CD4-positive, alpha-beta T cell treated with Interleukin-15 for 4 hours (primary cell): ENCODE measurements at places on chromosomes 16 and 17.
A peak's percentile ranks its signal among the peaks of the same experiment; 100 is the strongest.

DNA sequence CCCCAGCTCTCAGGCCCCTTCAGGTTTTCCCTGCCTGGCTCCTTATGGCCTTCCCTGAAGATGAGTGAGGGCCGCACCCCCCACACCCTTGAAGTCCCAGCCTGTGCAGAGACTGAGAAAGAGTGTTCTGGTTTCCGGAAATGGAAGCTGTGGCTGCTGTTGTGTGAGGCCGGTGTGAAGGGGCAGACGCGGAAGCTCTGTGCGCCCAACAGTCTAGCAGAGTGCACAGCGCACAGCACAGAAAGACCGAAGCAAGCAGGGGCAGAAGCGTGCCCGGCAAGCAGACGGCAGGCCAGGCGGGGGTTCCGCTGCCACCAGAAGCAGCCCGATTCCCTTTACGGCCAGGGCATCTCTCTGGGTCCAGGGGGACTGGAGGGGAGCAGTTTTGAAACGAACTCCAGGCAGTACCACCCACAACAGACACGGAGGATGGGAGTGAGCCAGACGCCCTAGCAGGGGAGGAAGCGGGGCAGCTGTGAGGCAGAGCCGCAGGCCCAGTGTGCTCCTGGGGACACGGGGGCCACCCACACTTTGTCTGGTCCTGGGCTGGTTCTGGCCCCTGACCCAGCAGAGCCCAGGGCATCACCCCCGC lies 16.7 kb downstream of the TPSG1 start:
- DNase-seq: peak; percentile 3

- DNase-seq: no peak
Observed at GRCh38 chr16:72969146-72969545, 78.8 kb downstream of the ZFHX3 start.

GRCh38 chr17:7710301-7710700 lies 5.3 kb downstream of the EFNB3 start:
- DNase-seq: no peak

DNA sequence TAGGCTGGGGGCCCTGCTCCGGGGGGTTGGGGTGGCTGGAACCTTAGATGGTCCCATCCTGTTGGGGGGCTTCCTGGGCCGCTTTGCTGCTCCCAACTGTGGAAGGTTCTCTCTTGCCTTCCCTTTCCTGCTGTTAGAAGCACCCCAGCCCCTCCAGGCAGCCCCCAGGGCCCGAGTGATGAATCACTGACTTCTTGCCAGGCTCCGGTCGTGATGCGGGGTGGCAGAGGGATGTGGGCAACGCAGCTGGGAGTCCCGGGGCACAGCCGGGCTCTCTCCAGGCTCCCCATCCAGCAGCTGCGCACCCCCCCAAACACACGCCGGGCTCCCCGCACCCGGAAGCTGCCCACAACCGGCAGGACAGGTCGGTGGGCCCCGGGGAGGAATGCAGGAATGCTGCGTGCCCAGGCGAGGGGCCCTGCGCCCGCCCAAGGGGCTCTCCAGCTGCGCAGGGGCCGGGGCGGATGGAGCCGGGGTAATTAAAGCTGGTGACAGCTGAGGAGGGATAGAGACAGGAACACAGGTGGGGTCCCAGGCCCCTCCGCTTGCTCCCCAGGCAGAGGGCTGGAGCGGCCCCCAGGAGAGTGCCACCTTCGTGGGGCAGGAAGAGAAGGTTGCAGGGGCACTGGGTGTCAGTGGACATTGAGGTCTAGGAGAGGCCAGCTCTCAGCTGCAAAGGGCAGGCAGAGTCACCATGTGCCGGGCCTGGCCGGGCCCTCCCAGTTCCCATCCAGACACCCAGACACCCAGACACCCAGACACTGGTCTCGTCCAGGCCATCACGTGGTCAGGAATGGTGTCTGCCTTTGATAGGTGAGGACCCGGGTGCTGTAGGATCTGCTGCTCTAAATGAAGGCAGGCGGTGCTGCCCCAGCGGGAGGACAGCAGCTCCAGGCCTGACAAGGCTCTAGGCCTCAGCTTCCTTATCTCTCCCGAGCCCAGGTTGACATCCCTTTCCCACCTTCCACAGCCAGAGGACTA lies 15.0 kb upstream of the SLC38A10 start:
- no peak for DNase-seq

DNA sequence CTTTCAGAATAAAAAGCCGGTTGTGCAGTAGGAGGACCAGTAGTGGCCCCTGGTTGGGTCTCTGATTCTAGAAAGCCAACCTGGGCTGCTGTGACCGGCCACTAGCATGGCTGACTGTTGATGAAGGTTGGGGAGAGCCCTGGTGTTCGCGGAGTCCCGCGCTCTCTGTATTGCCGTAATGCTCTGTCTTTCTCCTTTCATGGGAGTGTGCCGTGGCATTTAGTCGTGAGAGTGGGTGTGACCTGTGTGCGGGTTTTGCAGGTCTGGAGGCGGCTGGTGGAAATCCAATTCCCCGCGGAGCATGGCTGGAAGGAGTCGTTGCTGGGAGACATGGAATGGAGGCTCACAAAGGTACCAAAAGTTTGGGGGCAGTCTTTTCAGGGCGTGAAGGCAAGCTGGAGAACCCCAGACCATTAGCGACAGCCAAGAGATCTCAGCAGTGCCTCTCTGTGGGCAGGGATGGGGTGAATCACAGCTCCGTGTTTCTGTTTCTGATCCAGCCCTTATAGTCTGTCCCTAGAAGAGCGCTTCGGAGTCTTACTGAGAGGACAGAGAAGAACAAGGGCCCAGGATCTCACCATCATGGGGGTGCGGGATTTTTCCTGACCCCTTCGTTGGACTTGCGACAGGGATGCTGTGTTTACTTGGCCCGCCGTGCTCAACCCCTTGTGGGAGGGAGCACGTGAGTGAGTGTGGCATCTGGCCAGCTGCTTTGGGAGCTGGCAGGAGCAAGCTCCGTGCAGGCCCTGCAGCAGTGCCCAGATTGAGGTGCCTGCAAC lies 56.5 kb downstream of the RNF213 start:
- no peak for DNase-seq

GRCh38 chr16:4176906-4177417 lies 60.7 kb upstream of the ADCY9 start:
- DNase-seq: no peak

DNA sequence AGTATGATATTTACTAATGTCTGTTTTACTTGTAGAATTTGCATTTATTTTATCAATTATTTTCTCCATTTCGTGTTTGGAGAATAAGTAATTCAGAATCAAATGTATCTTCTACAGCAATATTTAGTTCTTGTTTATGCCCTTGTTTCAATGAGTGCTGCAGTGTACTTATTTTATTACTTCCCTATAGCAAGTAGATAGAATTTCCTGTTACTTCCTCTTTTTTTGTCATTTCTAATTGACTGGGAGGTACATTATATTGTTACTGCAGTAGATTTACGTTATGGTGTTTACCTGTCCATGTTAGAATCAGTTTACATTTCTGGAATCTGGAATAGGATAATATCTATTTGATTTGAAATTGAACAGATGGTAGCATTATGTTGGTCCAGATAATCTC lies 71.2 kb downstream of the OMG start:
- no peak for DNase-seq

- DNase-seq: no peak
Observed at GRCh38 chr16:30526137-30526822, at the start of gene ZNF768. ZNF768 (minus strand) TSS chr16:30526566; CDS start chr16:30526413, 153 bp downstream.

DNA sequence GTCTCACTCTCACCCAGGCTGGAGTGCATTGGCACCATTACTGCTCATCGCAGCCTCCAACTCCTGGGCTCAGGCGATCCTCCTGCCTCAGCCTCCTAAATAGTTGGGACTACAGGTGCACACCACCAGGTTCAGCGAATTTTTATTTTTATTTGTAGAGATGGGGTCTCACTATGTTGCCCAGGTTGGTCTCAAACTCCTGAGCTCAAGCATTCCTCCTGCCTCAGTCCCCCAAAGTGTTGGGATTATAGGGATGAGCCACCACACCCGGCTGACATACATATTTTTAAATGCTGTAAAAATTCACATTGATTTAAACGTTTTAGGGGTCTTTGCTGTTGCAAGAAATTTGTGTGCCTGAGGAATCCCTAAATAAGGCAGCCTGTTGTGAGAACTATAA lies 24.8 kb upstream of the SEC14L1 start:
- DNase-seq: no peak

- DNase-seq: no peak
Observed at GRCh38 chr17:22268214-22268911, 576.0 kb downstream of the KCNJ18 start.

GRCh38 chr16:84754353-84754856 lies 54.6 kb downstream of the USP10 start:
- DNase-seq: peak; percentile 91

GRCh38 chr16:72957303-72958277 lies 90.3 kb downstream of the ZFHX3 start:
- DNase-seq: no peak

DNA sequence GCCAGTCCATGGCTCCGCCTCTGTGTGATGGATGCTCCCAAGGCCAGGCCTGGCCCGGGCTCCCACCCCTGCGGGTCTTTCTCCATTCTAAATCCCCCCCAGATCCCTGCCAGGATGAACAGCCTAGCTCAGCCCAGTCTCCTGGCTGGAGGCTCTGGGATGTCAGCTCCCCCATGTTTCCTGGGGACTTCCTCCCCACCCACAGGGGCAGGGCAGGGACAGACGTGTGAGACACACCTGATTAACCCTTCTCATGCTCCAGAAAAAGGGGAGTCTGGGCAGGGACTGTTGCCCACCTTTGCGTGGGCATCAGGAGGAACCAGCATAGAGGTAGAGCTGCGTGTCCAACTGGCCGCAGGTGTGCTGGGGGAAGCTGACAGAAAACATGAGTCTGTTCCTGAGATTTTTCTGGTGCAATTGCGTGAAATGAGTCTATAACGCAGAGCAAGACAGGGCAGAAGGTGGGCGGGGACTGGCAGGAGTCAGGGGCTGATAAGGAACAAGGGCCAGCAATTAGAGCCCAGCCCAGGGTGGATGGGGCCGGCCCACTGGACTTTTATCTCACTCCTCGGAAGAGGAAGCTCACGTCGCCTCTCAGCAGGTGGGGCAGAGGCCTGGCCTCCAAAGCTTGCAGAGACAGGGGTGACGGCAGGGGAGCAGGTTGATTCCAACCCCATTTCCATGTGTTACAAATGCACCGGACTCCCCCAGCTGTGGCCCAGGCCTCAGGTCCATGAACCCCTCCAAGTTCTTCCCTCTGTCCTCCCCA lies 238.2 kb downstream of the RBFOX3 start:
- no peak for DNase-seq

GRCh38 chr17:75614006-75614405 lies 19.2 kb upstream of the SMIM5 start:
- DNase-seq: no peak

DNA sequence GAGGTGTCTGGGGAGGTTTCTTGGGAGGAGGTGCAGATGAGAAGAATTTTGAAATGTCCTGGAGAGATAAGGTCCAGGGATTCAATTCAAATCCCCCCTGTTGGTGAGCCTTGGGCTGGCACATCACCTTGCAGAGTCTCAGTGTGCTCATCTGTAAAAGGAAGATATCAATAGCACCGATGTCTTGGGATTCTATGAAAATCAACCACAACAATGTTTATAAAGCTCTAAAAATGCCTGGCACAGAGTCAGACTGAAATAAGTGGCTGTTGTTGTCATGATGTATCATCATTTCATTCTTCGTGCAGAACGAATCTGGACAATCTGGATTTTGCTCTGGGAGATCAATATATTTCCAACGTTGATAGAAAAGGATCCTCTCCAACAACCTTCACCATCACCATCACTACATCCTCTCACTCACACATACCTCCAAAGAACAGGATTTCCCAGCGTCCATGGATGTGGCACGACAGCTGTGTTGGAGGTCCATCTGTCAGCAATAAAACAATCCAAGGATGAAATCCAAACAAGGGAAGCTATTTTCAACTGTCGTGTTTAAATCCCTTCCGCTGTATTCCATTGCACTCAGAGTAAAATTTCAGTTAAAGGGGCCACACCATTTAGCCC lies 393.7 kb upstream of the DYNLRB2 start:
- DNase-seq: no peak

DNA sequence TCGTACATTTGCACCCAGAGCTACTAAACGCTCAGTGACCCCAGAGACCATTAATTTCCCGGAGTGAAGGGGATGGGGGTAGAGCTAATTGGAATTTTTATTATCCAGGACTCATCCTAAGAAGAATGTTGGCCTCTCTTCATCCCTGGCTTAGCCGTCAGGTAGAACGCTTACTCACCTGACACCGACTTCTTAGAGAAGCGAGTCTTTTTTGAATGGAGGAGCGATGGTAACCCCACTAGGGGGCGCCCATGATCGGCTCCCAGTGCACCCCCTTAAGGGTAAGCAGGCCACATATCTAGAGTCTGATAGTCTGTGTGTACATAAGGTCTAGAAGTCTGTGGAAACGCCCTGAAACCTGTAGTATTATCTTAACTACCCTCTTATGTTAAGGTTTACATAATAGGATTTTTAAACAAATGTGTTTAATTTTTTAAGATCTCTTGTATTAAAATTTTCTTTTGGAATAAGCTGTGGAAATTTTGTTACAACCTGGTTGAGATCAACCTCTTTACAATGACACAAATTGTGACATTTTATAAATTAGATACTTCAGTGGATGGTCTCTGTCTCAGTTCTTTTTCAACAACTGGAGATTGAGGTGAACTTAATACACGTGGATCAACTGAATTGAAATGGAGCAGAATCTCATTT lies 229.8 kb downstream of the CPPED1 start:
- DNase-seq: peak; percentile 39

GRCh38 chr17:41263212-41263611 lies 2.0 kb upstream of the KRTAP9-6 start:
- no peak for DNase-seq

DNA sequence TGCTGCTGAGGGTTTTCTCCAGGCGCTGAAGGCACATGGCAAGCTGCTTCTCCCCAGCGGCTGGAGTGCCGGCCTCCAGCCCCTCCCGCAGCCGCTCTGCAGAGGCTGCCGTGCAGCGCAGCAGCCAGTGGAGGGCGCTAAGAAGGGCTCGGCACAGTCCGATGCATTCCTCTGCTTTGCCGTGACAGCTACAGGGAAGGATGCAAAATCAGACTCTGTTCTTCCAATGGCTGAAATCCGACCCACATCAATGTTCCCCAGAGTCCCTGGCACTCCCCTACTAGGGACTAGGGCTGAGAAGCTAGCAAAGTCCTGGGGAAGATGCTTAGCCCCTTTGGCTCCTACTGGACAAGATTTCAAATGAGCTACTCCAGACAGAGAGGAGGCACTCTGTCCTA lies 19.0 kb downstream of the MED24 start:
- no peak for DNase-seq

GRCh38 chr17:4333041-4333440 lies 33.4 kb downstream of the UBE2G1 start:
- DNase-seq: no peak

DNA sequence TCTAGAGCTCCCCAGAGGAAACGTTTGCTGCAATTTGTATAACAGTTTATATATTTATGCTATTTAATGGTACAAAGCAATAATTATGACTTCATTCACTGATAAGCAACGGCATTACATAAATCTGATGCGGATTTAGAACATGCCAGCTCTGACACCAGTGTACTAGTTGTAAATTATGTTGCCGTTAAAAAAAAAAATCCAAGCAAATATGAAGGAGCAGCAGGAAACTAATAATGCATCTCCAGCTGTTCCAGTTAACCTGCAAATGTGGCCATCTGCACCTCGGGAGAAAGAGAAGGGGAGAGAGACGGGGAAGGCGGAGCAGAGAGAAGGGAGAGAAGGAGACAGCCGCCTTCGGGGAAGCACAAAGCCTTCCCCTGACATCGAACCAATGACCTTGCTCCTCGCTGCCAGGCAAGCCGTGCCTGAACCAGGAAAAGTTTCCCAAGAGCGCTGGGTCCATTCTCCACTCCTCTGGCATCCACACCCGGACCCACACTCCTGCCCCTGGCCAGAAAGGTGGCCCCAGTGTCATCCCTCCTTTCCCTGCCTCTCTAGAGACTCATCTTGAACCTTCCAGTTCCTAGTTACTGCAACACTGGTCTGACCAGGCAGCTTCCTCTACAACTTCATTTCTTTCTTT lies 174.8 kb downstream of the C16orf78 start:
- DNase-seq: no peak

GRCh38 chr16:66590322-66590721 lies 11.1 kb downstream of the CMTM2 start:
- DNase-seq: peak; percentile 46
